NCI-H1436 treated with DMSO at 0.1 percent for 48 hours (cell line): ENCODE measurements at places on chromosomes 7 and 10.

DNA sequence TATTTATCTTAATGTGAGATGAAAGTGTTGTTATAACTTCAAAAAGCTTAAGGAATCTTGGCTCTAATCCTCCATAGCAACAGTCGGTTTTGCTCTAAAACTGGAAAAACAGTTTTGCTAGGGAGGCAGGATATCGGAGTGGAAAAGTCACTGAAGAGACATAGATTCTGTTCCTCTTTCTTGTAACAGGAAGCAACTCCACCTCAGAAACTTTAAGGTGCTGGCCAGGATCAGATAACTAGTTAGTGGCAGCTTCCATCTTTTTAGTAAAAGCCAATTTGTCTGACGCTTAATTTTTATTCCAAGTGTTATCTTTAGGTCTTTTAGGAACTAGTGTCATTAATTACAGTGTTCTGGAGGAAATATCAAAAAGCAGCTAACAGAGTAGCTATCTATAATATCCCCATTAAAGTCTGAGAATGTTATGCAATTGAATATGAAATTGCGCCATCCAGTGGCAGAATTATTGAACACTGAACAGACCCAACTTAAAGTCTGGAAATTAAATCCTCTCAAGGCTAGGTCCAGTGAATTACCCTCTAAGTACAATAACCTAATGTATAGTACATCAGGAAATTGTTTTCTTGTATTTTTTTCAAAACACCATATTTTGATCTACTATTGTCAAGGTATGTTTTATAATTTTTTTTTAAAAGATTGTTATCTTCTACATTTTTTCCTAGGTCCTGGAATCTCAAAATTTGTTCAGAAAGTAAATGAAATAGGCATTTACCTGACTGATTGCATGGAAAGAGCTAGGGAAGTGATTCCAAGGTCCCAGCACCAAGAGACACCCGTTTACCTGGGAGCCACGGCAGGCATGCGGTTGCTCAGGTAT lies 65.9 kb upstream of the CC2D2B start:
- DNase-seq, result no peak

DNA sequence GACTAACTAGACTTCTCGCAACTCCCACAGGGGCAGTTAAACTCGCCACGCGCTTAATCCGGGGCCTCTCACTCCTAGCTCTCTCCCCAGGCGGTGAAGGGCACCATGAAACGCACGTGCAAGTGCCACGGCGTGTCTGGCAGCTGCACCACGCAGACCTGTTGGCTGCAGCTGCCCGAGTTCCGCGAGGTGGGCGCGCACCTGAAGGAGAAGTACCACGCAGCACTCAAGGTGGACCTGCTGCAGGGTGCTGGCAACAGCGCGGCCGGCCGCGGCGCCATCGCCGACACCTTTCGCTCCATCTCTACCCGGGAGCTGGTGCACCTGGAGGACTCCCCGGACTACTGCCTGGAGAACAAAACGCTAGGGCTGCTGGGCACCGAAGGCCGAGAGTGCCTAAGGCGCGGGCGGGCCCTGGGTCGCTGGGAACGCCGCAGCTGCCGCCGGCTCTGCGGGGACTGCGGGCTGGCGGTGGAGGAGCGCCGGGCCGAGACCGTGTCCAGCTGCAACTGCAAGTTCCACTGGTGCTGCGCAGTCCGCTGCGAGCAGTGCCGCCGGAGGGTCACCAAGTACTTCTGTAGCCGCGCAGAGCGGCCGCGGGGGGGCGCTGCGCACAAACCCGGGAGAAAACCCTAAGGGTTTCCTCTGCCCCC lies 19.5 kb downstream of the WNT8B start:
- DNase-seq, result no peak

- DNase-seq, result no peak
These were observed 174.8 kb upstream of the AGR3 start for GRCh38 chr7:17056491-17057142.

DNA sequence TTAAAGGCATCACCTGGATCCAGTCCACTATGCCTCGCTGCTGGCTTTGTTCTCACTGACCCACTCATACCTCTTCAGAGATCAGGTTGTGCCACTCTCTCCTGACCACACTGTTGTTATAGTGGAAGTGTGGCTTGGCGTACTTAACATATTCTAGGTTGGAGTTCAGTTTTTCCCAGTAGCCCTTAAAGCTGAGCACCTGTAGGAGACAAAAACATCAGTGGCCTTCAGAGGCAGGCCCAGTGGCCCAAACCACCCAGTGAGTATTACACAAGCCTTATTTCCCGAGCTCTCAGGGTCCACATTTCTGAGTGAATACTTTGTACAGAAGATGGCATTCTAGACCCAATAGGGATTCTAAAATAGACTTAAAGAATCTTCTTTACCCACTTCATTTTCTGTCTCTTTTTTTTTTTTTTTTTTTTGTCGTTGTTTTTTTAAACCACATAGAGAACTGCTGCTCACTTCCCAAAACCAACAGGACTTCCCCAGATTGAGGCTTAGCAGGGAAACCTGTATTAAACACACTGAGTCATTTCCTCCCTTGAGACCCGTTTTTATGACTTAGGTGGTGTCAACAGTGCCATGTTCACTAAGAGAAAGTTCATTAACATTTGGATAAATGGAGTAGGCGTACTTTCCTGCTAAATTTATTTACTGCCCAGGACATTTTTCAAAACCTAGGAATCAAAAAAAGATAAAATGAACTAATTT lies 85.8 kb downstream of the GSAP start:
- no peak for DNase-seq

DNA sequence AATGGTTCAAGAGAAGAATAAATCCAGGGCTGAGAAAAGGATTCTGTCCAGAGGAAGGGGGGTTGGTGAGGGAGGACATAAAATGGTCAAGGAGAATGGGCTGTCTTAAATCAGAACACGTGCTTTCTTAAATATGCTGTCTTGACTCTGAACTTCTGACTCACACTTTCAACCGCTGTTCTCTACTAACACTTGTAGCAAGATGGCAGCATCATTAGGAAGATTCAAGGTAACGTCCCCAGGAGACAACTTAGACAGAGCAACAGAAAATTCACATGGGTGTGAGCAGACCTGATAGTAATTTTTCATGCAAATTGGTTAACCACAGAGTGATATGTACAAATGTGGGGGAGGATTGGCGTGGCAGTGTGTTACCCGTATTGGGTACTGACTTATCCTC lies 126.8 kb upstream of the GALNT17 start:
- no peak for DNase-seq

GRCh38 chr10:48981310-48981907 lies 41.8 kb upstream of the LRRC18 start:
- no peak for DNase-seq

DNA sequence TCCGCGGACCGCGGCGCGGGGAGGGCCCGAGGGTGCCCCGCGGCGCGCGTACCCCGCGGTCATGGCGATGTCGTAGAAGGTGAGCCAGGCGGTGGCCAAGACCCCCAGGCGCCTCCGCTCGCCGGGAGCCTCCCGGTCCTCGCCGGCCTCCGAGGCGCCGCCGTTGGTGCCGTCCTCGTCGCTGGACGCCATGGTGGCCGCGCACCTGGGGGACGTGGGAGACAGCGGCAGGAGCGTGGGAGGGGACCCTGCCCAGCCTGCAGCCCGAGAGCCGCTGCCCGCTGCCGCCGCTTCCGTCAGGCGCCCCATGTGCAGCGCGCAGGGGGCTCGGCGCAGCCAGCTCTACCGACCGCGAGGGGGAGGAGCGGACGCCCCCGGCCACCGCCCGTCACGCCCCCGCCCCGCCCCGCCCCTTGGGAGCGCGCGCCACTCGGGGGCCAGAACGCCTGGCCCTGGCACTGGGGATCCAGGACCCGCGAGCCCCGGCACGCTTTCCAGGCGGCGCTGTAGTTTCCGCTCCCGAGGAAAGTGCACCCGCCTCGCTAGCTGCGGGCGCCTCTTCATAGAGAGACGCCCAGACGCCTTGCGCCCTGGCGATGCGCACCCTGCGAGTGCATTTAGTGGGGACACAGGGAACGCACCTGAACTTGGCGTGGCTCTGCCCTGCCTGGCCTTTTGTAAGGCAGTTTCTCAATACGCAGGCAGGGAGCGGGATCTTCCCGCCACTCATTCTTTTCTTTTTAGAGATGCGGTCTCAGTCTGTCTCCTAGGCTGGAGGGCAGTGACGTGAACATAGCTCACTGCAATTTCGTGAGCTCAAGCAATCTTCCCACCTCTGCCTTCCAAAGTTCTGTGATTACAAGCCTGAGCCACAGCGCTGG lies at the start of gene HACD1:
TSS of gene HACD1 (minus strand) at position 344 of the 881 bp plus-strand sequence. CDS start at position 309, 35 bp downstream.
- DNase-seq, result no peak

- no peak for DNase-seq
These were observed 873.9 kb upstream of the MBL2 start for GRCh38 chr10:53646525-53646924.

DNA sequence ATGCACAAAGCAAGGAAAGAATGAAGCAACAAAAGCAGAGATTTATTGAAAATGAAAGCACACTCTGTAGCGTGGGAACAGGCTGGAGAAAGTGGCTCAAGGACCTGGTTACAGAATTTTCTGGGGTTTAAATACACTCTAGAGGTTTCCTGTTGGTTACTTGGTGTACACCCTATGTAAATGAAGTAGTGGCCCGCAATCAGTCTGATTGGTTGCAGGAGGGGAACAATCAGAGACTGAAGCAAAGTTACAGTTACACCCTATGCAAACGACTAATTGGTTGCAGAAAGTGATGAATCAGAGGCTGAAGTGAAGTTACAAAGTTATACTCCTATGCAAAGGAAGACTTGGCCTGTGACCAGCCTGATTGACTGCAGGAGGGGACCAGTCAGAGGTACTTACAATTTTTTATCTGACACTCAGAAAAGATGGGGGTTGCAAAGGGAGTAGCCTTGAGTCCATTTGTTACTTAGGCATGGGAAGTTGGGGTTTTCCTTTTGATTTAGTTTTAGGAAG lies 3.6 kb upstream of the MTPN start:
- no peak for DNase-seq

GRCh38 chr10:86046845-86047460 lies 319.6 kb downstream of the GRID1 start:
- DNase-seq, result no peak

GRCh38 chr10:123357421-123357930 lies 203.3 kb downstream of the BUB3 start:
- no peak for DNase-seq
